ENCODE measurements at places on chromosomes 6 and 20.
A peak's percentile ranks its signal among the peaks of the same experiment; 100 is the strongest.

DNA sequence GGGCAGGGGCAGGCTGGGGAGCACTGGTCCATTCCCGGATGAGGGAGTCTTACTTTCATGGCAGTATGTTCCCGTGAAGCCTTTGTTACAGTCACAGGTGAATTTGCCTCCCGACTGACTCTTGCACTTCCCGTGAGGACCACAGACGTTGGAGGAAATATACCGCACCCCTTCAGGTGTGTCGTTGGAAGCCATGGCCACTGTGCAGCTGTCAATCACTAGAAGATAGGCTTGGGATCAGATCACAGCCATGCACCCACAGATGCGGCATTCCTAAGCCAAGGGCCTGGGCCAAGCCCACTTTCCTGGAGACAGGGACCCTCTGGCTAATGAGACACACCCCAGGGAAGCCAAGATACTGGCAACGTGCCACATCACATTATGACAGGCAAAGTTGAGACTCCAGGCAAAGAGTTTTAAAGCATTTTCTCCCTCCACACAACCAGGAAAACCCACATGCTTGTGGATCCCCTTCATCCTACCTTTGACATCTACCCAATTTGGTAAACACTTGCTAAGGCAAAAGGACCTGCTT, 26.8 kb downstream of the JAG1 start:
- no peak for DNase-seq

DNA sequence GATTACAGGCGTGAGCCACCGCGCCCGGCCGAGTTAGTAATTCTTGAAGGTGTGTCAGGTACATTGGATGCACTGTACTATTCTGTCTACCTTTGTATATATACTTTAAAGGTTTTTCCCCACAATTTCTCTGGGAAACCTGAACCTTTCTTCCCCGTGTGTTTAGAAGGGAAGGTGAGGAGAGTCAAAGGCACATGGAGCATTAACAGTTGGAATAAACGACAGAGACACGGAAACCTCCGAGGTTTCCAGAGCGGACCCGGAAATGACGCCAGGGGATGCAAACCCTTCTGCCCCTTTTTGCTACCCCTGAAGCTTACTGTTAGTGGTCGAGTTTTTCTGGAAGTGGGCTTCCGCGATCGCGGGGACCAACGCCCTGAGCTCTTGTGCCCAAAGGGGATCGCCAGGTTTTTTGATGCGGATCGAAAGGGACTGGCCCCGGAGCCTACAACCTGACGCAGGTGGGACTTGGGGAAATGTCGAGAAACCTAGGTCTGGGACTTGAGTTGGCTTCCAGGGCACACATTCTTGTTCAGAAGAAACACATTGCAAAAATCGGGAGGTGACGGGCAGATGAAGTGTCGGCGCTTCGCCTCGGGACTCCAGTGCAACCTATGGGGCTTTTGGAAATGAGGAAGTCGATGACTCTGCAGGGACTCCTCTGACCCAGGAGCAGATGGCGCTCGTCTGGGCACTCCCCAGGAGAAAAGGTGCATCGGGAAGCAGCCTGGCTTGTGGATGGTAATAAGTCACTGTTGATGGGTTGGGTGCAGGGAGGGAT, 218.2 kb downstream of the OR2B2 start:
- no peak for DNase-seq

DNA sequence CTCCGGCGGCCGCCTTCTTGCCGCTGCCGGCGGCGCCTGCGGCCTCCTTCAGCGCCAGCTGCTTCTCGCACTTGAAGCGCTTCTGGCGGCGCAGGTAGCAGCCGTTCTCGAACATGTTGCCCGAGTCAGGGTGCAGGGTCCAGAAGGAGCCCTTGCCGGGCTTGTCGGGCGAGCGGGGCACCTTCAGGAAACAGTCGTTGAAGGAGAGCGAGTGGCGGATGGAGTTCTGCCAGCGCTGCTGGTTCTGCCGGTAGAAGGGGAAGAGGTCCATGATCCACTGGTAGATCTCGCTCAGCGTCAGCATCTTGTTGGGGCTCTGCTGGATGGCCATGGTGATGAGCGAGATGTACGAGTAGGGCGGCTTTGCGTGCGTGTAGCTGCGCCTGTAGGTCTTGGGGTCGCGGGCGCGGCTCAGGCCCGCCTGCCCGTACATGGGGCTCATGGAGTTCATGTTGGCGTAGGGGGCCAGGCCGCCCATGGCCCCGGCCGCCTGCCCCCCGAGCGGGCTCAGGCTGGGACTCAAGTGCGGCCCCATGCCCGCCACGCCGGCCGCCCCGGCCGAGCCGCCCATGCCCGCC, 1.9 kb downstream of the FOXA2 start:
- DNase-seq, result no peak

GRCh38 chr6:122153557-122153956, 245.9 kb upstream of the HSF2 start:
- no peak for DNase-seq

DNA sequence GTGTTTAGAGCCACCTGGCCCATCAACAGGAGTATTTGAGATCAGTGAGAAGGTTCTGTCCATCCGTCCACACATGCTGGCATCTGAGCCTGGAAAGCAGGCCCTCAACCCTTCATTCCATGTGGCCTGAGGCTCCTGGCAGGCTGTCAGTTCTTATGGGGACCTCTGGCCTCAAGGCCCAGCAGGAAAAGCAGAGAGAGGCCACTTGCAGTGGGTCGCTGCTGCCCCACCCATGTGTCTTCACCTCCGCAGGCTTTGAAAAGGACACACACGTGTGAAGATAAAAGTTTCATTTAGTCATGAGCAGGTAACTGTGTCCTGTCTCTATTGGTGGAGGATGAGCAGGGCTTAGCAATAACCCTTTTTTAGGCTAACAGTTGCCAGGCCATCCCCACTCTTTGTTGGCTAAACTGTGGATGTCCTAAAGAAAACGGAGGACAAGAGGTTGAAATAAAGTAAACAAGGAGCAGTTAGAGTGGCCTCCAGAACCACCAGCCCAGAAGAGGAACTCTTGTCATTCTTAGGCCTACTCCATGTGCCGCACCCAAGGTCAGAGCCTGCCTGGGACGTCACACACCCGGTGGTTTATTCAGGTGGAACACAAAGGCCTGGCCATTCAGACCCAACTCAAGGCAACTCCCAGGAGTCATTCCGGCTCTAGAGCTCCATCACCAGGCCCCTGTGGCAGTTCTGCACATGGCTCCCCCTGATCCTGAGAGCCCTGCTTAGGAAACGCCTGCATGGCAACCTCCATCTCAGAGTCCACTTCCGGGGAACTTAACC, 143.4 kb upstream of the CST7 start:
- no peak for DNase-seq

- no peak for DNase-seq
Measured at GRCh38 chr6:111563581-111563980, 42.1 kb downstream of the TRAF3IP2 start.

GRCh38 chr6:13402711-13403110, 74.4 kb upstream of the TBC1D7 start:
- DNase-seq, result no peak

- DNase-seq, result no peak
Measured at GRCh38 chr6:15907914-15908518, 220.9 kb upstream of the MYLIP start.

GRCh38 chr6:7589221-7589620, 777 bp upstream of the SNRNP48 start:
- no peak for DNase-seq

- DNase-seq, result no peak
Measured at GRCh38 chr6:110560239-110561007, 84.0 kb upstream of the SLC22A16 start.

- peak; percentile 6 for DNase-seq
Measured at GRCh38 chr6:28489366-28490204, 26.0 kb downstream of the GPX6 start.

DNA sequence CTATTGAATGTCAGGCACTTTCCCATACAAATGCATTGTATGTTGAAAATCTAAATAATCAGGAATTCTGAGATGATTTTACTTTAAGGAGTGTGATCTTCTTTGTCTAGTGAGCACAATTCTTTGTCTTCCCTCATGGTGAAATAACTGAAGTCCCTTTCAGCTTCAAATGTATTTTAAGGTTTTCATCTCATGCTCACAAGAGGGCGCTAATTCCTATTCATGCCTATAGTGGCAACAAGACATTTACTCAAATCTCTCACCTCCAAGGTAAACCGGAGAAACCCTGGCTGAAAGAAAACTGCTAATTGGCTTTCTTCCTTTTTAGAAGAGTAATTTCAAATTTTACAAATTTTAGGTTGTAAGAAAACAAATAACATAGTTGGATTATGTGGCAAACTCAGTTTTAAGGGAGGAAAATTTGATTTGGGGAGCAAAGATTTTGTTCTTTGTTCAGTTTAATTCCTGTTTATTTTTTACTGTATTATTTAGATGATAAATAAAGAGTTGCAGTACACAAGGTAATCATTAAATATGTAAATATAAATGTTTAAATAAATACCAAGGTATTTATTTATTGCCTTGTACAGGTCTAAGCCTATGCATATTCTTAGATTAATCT, 69.1 kb downstream of the SLC35F1 start:
- DNase-seq, result no peak

All from activated CD8-positive, alpha-beta memory T cell treated with anti-CD3 and anti-CD28 coated beads for 1 hour (primary cell).